ENCODE measurements at places on chromosomes 12 and 14. TPM values are rescaled to one million over a fixed set of nuclear protein-coding genes. Genes with fewer than 3 reads are reported as not detected.

C14orf132 gene
- polyA plus RNA-seq = 3.2 TPM

DNA sequence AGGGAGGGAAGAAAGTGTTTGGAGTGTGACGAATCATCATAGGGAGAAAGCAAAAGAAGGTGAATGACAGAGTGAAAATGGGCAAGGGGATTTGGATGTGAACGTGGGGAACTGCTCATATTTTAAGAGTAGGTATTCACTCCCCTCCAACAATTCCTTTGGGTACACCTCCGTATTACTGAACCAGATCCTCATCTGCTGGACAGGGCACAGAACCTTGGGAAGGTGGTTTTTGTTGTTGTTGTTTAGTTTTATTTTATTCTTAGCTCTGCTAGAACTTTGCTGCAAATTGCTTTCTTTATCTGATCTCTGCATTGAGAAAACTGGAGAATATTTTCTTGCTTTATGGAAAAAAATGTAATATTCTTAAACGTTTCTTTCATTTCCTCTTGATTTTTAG is 7.1 kb downstream of the SCN8A start:
- DNase-seq = no peak

DNA sequence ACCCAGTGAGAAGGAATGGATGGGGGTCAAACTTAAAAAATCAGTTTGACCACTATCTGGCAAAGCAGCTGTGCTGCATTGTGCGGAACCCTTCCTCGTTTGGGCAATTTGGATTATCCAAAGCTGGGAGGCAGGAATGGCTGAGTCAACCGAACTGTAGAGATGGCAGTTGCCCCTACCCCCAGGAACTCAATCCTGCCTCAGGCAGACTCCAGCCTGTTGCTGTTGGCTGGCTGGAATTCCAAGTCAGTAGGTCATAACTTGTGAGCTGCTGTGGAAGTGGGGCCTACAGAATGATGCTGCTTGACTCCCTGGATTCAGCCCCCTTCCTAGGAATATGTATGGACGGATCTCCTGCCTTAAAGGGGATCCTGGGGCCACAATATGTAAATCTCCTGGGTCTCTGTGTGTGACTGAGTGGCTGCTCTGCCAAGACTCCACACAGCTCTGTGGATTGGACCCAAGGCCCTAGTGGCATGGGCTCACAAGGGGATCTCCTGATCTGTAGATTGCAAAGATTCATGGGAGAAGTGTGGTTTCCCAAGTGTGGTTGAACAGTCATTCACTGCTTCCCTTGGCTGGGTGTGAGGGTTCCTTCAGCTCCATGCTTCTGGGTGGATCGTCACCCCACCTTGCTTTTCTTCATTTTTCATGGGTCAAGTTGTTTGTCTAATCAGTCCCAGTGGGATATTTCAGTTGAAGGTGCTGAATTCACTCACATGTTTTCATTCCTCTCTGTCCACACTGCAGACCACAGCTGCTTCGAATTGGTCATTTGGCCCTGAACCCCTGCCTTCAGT is 19.2 kb downstream of the LUM start:
- no peak for DNase-seq

CALM1 gene
- 476 TPM for polyA plus RNA-seq

DNA sequence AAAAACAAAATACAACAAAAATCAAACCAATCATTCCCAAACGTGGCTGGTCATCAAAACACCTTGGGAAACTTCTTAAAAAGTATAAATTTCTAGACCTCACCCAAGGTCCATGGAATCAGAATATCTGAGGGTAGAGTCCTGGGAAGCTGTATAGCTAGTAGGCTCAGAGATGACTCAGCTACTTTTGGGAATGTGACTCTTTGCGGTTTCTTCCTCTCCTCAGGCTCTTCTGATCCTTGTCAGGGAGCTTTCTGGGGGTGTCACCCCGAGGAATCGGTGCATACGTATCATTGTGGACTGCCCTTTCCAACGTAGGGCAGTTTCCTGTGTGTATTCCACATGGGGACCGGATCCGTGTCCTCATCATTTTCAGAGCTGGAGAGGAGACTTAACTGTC is 14.8 kb downstream of the JDP2 start:
- DNase-seq = no peak

DNA sequence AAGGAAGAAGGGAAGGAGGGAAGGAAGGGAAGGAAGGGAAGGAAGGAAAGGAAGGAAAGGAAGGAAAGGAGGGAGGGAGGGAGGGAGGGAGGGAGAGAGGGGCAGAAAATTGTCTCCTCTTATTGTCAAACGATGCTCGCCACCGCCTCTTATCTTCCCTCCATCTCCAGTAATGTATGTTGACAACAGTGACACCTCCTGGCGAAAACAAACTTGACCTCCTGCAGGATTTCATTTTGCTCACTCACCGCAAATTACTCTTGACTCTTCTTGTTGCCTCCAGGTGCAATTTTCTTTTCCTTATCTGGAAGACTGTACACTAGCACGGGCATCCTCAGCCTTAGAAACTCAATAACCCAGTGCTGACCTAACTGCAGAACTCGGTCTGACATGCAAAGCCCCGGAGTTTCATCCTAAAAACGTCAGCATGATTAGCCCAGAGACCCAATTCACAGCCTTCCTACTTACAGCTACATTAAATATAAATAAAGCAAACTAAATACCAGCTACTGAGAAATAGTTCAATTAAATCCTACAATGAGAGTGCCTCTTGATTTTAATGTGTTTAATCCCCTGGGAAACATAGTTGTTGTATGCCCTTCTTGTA is 512.4 kb upstream of the TMPO start:
- DNase-seq = peak; percentile 31

GRCh38 chr12:4270831-4271716 is 2.5 kb upstream of the CCND2 start:
- DNase-seq = peak; percentile 15

DNA sequence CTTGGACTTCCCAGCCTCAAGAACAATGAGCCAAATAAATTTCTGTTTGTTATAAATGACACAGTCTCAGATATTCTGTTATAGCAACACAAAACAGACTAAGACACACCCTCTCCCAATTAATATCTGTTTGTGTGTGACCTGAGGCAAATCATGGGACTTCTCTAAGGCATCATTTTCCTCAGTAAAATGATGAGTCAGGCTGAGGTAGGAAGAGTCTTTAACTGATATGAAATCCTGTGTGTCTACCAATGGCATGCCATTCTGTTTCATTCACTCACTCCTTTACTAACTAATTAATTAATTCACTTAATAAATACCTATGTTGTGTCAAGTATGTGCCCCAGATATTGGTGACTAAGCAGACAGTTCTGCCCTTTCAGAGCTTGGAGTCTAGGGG is 258.4 kb upstream of the CRY1 start:
- DNase-seq = no peak

INTS13 gene
- polyA plus RNA-seq = 8.7 TPM

DNA sequence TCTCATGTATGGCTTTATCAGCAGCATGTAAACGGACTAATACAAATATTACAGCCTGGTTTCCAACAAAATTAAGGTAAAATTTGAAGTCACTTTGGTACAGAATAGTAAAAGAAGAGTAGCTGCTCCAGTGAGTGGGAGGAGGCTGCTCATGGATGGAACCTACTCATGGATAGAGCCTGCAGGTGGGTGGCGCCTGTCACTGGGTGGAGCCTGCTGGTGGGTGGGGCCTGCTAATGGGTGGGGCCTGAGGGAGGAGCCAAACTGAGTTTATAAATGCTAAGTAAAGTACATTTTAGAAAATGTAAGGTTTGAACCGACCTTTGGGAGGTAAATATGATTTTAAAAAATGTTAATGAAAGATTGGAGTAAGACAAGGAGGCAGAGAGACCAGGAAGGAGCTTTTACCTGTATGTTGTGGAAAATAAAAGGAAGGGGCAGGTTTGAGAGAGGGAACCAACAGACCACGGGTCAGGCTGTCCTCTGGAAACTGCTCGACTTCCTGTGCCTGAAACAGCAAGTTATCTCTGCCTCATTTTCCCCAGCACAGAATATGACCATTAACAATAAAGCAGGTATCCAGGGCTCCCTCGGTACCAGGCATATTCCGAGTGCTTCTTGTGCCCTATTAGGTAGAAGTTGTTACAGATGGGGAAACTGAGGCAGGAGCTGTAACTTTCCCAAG is 55.9 kb upstream of the SEL1L start:
- no peak for DNase-seq

PLEK2 gene
- polyA plus RNA-seq = 0.84 TPM

GLI1 gene
- 0.10 TPM for polyA plus RNA-seq

GRCh38 chr14:67372833-67373232 is 12.7 kb downstream of the EIF2S1 start:
- no peak for DNase-seq

GRCh38 chr14:68723808-68724268 is 69.0 kb downstream of the ZFP36L1 start:
- peak; percentile 53 for DNase-seq

DNAH10 gene
- 0.04 TPM for polyA plus RNA-seq

DNA sequence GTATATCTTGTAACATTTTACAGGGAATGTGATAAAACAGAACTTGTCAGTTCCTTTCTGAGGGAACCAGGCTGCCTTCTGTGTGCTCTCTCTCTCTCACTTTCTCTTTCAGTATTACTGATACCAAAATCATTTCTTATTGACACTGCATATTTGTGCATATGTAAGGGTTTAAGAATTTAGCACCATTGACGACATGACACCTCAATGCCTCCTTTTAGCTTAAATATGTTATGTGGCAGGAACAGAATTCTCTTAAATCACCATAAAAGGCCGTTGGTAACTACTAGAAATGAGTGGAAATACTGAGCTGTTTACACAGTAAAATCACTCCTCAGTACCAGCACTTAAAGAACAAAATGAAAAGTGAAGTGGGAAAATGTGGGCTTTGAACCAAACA is 457.7 kb upstream of the SYT1 start:
- no peak for DNase-seq

DNA sequence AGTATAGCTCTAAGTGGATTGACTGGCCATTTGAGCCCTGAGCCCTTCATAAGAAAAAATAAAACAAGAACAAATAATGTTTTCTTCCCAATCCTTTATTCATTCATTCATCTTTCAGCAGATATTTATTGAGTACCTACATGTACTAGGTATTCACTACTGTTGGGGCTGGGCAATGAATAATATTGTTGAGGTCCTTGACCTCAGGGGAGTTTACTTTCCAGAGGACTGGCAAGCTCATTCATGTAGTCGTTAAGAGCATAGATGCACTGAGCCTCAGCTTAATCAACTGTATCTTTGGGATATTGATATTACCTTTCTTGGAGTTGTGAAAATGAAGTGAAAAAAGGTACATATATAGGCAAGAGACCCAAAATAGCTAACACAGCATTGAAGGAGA is 7.6 kb downstream of the CFAP54 start:
- no peak for DNase-seq

CRIP2 gene
- 954 TPM for polyA plus RNA-seq

DNA sequence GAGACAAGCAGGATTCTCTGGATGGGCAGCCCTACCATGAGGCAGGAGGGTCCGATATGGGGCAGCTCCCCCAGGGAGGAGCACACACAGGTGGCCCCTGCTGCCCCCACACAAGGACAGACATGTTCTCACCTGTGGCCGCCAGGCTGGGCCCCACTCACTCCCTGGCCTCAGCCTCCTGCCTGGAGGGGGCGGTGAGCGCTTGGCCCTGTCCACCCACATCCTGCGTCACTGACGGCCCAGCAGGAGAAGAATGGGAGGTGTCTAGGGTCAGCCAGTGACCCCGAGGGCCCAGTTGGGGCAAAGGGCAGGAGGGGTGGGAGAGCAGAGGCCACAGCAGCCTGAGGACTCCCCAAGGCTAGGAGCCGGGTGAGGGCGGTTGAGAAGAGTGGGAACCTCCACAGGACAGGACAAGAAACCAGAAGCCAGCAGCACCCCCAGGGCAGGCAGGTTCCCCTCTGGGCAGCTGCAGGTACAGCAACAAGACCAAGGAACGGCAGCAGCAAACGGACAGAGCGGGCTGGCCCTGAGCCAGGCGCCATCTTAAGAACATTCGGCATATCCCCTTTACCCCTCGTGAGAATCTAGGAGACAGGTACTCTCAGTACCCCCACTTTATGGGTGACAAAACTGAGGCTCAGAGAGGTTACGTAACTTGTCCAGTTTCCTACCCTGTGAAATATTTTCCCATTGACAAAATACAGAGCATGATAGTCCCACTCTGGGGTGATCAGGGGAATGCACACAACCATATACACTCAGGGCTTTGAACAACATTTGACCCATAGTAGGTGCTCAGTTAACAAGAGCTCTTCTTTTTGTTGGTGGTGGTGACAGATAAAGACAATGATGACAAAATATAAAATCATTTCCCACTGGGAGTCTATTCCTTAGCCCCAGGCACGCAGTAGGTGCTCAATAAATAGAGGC is 74.3 kb downstream of the NCOR2 start:
- DNase-seq = no peak

NEUROD4 gene
- polyA plus RNA-seq = not detected

DDX54 gene
- polyA plus RNA-seq = 54.1 TPM

SYNDIG1L gene
- not detected for polyA plus RNA-seq

APOLD1 gene
- polyA plus RNA-seq = 3.3 TPM

- DNase-seq = peak; percentile 28
Observed at GRCh38 chr12:25583545-25583944, 30.5 kb upstream of the LMNTD1 start.

RTL1 gene
- polyA plus RNA-seq = not detected

KLRC1 gene
- polyA plus RNA-seq = not detected

- DNase-seq = no peak
Observed at GRCh38 chr12:10381928-10382628, 7.8 kb downstream of the KLRK1 start.

CBX5 gene
- 22.8 TPM for polyA plus RNA-seq

KERA gene
- not detected for polyA plus RNA-seq

WSB2 gene
- 107 TPM for polyA plus RNA-seq

TAS2R46 gene
- polyA plus RNA-seq = 0.14 TPM

GRCh38 chr12:68028647-68029046 is 39.4 kb downstream of the IFNG-AS1 start:
- no peak for DNase-seq

GRCh38 chr12:53479331-53479730 is 19.9 kb downstream of the MAP3K12 start:
- DNase-seq = no peak

- DNase-seq = no peak
Observed at GRCh38 chr14:42323426-42323825, 716.8 kb downstream of the LRFN5 start.

DNA sequence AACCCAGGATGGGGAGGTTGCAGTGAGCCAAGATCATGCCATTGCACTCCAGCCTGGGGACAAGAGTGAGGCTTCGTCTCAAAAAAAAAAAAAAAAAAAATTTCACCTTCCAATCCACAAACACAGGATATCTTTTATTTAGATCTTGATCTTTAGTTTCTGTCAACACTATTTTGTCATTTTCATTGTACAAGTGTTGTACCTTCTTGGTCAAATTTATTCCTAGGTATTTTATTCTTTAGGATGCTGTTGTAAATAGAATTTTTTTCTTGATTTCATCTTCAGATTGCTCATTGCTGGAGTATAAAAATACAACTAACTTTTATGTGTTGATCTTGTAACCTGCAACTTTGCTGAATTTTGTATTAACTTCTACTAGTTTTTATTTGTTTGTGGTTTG is 60.8 kb downstream of the ARHGAP5 start:
- no peak for DNase-seq

SLC39A2 gene
- polyA plus RNA-seq = not detected

KANSL2 gene
- polyA plus RNA-seq = 27.3 TPM

DNA sequence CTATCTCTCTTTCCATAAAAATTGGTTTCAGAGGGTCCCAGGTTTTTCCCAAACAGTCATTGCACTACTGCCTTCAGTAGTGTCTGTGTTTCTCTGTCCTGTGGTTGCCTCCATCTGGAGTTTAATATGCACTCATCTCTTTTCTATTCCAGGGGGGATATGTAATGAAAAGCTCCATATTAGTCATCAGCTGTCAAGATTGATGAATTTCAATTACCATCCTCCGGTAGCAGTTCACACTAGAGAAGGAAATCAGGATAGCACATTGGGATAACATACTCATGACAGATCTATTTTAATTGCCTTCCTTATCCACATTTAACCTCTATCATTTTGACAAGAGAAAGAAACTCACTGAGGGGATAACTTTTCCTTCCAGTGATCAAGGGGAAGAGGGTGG is 589.0 kb upstream of the SEL1L start:
- DNase-seq = no peak

HSPB8 gene
- polyA plus RNA-seq = 14.7 TPM
